Right hindlimb (tissue), 1 donor: ENCODE measurements at places on chromosomes 6 and 20.

- DNase-seq = peak; percentile 59
Measured at GRCh38 chr20:2237059-2237458, 58.7 kb upstream of the TGM3 start.

- DNase-seq = no peak
Measured at GRCh38 chr6:64081453-64081852, 445.9 kb downstream of the PHF3 start.

DNA sequence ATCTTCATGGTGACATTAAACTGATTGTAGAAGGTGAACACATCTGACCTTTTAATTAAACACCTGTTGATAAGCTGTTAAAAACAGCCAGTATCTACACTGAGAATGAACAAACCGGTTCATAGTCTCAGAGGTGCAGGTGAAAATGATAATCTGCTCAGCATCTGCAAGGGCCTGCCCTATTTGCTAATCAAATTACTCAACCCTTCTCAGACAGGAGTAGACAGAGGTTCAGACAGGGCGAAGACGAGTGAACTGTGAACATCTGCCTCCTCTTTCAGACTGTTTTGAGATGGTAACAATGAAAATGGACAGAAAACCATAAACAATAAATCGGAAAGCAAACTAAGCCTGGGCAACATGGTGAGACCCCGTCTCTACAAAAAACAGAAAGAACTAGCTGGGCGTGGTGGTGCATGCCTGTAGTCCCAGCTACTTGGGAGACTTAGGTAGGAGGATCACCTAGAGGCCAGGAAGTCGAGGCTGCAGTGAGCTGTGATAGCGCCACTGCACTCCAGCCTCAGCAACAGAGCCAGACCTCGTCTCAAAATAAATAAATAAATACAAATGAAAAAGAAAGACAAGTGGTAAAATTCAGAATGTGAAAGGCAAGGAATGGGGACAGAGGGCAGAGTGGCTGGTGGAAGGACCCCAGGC, 55.9 kb downstream of the NINL start:
- DNase-seq = no peak

DNA sequence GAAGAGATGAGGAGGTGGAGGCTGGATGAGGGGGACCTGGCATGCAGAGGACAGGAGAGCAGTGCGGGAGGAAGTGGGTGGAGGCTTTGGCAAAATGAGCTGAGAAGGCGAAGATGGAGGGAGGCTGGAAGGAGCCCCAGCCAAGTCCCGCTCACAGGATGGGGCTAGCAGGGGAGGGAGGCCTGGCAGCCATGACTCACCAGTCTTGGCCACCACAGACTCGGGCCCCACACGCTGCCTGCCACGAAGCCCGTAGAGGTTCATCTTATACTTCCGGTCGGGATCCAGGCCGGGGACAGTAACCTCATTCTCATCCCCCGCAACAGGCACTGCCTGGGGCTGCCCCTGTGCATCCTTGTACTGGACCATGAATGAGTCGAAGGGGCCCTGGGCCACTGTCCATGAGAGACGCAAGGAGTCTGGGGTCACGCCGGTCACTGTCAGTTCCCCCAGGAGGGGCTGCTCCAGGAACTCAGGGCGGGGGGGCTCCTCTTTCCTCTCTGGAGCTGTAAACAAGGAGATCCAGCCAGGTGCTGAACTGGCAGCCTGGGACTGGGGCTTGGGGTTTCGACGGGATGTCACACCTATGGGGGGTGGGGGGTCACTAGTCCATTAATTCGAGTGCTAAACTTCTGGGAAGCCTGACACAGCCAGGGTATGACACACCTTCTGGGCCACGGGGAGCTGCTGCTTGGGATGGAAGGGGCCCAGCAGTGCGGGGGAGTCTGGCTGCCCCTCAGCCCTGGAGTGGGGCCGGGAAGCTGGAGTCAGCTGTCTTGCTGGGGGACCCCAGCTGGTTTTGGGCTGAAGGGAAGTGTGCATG, 27.8 kb downstream of the TNXB start:
- peak; percentile 91 for DNase-seq

- no peak for DNase-seq
Measured at GRCh38 chr6:129867403-129867802, 6.3 kb upstream of the TMEM244 start.

GRCh38 chr6:166156942-166157341, 10.7 kb downstream of the TBXT start:
- no peak for DNase-seq

DNA sequence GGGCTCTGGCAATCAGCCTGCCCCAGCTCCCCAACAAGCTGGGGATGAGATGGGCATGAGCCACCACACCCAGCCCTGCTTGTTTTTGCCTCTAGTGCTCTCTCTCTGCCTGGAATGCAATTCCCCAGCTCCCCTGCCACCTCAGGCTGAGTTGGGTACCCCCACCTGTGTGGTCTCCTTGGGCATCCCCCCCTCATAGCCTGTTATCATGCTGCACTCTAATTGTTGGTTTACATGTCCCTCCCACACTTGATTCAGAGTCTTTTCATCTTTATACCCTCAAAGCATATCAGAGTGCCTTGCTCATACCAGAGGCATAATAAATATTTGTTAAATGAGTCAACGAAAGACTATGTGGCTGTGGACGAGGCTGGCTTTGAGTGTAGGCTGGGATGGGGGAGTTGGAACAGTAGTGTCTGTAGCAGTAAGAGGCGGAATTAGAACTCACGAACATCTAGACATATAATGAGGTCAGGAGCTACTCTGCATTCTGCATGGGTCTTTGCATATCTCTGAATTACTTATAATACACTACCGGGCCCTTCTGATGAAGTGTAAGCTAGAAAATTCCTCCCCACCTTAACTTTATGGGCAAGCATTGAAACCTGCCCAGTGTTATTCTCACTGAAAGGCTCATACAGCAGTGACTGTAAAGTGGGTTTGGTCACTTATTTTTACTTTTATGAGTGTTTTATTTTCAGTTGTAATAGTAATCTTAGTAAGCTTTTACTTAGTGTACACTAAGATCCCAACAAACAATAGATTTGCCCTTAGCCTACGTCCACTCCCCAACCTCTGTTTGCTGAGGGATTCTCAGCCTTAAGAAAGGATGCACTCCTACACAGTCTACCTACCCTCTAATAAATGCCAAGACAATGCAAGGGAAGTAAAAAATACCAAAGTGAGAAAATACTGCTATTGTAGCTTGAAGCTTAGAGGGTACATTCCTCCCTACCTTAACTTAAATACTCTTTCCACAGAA, 58.7 kb downstream of the EDN1 start:
- DNase-seq = no peak

- no peak for DNase-seq
Measured at GRCh38 chr6:151959086-151959485, 151.6 kb downstream of the ESR1 start.

- DNase-seq = no peak
Measured at GRCh38 chr6:105035299-105035698, 78.4 kb downstream of the LIN28B start.

DNA sequence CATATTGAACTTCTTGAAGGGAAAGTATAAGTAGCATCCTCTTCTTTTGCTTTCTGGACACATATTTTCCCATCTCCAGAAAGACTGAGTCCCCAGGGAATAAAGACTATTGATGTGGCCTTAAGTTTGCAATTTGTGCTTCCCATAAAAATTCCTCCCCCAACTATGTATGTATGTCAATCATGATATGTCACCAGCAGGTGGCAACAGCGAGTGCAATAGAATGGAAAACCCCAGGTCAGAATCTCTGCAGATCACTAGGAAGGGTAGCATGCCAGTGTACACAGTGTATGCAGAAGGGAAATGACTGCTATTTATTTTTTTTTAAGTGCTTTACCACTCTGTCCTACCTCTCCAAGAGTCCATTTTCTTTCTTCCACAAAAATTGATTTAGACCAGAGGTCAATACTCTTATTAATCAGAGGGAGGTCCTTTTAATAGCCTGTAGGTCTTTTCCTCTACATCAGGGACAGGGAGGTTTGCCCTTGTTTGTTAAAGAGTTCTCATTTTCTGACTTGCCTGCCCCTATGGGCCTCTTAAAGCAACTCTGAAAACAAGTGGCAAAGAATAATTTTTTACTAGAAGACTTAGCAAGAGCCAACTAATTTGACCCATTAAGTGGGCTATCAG, 61.4 kb downstream of the BMP2 start:
- DNase-seq = peak; percentile 66

- no peak for DNase-seq
Measured at GRCh38 chr6:130033949-130034348, 15.6 kb downstream of the L3MBTL3 start.

DNA sequence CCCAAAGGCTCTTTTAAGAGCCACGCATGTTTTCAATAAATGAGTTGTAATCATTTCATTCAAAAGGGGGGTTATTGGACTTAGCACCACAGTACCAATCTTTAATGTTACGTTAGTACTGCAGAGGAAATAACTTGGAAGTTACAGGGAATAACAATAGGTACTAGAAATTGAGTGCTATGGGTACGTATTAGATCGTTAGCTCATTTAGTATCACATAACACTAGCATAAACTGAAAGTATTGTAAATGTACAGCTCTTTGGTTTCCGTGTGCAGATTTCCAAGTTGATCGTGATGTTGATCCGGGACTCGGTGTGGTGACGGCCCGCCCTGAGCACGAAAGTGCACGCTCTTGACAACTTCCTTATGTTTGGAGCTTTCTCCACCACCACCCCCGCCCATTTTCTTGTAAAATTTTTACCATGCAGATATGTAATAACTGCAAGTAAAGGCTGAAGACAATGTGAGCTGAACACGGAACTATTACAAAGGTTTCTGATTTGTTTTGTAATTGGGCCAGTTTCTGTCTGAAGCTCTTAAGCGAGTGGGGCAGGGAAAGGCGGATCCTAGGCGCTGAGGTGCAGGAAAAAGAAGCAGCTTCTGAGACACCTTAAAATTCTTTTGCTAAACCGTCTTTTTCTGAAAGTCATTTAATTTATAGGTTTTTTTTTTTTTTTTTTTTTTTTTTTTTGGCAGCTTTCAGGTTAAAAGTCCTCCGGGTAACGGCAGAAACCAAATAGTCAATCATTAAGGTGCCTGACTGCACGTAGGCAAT, 71.5 kb downstream of the HFE start:
- peak; percentile 73 for DNase-seq

- DNase-seq = no peak
Measured at GRCh38 chr6:111248789-111249188, 161.5 kb downstream of the SLC16A10 start.

DNA sequence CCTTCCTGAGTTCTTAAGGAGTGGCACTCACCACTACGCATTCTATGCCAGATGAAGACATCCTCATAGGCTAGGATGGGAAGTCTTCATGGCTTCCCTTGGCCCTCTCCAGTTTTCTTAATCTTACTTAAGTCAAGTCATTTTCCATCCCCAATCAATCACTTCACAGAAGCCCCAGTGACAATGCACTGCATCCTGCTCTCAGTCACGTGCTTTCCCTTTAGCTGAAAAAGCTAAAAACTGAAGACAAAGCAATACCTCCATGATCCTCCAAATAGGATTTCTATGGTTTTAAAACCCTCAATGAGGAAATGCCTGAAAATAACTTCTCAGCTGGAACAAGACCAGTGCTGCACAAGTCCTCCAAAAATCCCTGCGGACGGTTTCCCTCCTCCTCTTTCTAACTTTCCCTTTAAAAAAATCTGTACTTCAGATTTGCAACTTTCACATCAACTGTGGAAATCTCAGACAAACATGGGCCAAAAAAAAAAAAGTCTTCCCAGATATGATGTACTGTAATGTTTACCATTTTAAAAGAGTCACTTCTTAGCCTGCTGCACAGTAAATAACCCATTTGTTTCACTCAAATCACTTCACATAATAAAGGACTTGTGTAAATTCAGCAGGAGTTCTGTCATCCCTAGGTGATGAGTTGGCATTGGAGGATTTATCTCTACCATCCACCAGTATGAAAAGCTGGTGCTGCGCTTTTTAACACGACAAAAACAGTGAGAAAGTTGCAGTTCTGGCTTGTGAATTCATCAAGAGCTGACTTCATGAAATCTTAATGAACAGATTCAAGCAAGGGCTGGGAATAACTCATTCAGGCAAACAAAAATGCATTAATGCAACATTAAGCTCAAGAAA, 590.0 kb upstream of the NOX3 start:
- no peak for DNase-seq

DNA sequence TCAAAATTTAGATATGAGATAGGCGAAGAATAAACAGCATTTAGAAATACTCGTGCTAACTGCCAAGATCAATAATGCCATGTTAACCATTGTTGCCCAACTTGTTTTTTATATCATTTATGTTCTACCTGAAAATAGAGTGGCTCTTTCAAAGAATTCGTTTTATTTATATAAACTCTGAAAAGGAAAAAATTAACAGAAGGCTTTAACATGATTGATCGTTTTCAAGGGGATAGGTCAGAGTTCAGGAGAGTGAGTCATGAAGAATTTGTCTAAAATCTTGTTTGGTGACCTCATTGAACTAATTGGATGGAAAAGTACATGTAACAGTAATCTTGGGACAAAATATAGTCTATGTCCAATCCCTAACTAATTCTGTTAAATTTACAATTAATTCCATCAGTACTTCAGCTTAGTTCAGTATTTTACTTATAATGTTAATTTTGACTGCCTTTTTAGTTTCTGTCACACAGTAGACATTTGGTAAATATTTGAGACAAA, 11.1 kb upstream of the ELOVL2 start:
- no peak for DNase-seq

- no peak for DNase-seq
Measured at GRCh38 chr20:33108661-33109060, 29.2 kb downstream of the BPIFB4 start.

GRCh38 chr20:21505810-21506530, 7.9 kb downstream of the NKX2-2 start:
- no peak for DNase-seq

- DNase-seq = no peak
Measured at GRCh38 chr6:116078945-116079344, 18.3 kb upstream of the FRK start.

DNA sequence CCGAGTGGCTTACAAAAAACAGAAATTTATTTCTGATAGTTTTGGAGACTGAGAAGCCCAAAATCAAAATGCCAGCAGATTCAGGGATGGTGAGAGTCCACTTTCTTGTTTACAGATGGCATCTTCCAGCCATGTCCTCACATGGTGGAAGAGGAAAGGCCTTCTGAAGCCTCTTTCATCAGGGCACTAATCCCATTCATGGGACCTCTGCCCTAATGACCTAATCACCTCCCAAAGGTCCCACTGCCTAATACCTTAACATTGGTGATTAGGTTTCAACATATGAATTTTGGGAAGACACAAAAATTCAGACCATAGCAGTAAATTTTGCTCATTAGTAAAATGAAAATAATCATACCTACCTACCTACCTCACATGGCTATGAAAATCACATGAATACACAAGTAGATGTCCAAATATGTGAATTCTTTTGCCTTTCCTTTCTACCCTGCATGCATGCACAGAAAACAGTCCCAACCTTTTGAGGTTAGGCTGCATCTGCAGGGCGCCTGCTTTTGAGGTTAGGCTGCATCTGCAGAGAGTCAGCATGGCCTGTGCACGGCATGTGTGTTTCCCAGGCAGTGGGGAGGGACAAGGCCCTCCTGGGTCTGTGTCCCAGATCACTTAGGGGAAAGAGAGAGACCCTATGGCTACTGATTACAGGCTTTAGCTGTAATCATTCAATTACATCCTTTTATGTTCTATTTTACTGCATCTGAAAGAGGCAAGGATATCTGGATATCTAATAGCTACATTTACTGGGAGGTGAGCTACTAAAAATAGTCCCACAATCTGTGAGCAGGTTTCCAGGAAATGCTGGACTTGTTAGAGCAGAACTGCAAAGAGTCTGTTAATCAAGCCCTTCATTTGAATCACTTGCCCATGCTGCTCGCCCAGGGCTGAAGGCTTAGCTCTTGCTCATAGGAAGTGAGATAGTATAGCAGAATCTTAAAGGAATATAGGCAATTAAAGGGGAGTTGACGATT, 497.7 kb upstream of the MARCKS start:
- DNase-seq = no peak
